Bronchial smooth muscle cell (primary cell): ENCODE measurements at places on chromosomes 13 and 19. TPM values are rescaled to one million over a fixed set of nuclear protein-coding genes. Genes with fewer than 3 reads are reported as not detected.

Gene ZNF835
- 0.09 TPM in 1 of 2 replicates, not detected in the other for total RNA-seq

Gene ERF
- total RNA-seq, result 11.3 and 18.7 TPM in 2 replicates

Gene PRSS57
- not detected in 2 replicates for total RNA-seq

Gene CYP2F1
- total RNA-seq, result not detected in 2 replicates

Gene OR7D2
- not detected in 2 replicates for total RNA-seq

Gene UPK1A
- total RNA-seq, result not detected in 2 replicates
